ENCODE measurements at places on chromosomes 4 and X.

- DNase-seq = no peak
These were observed 59.2 kb downstream of the SLC7A11 start for GRCh38 chr4:138182838-138183426.

DNA sequence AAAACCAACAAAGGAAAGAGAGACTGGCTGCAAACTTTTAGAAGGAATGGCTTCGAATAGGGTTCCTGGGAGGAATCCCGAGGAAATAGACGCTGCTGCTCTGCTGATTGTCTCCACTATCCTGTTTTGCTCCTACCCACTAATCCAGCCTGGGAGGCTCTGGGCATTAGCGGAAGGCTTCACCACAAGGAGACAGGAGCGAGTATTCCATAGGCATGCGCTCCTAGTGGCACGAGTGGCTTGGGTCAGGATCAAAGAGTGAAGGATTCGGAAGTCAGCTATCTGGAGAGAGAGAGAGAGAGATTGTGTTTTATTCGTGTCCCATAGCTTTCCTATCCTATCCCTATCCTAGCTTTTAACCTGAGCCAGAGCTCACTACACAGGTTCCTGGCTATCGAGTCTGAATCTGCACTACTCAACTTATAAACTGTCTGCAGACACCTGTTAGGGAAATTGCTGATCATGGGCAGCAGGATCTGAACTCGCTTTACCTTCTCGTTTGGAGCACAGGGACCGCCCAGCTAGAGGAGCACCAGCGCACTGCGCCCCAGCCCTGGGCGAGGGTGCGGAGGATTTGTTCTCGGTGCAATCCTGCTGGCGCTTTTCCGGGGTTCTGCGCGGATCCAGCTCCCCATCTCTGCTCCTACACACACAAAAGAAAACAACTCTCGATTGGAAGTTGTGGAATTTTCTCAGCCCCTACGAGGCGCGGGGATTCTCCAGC, 740 bp upstream of the NPY2R start:
- DNase-seq = no peak

DNA sequence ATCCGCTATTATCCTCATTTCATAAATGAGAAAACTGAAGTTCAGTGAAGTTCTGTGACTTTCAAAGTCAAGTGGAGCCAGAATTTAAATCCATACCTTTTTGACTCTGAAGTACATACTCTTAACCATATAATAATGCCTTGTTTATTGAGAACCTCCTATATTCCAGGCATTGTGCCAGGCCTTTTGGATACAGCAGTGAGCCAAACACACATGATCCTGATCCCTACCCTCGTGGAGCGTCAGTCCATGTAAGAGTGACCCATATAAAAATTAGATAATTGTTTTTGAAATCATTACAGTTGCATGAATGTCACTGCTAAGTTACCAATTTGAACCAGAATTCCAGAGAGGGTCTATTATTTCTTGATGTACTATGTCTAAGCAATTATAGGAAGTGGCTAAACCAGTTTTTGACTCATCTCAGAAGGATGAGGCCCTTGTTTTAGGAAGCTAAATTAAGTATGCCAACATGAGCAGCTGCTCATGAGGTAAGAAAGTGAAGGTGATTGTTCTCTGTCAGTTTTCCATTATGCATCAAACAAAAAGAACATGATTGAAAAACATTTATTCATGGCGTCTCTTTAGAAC, 289.5 kb downstream of the GLUD2 start:
- no peak for DNase-seq

- DNase-seq = no peak
These were observed 77.1 kb upstream of the EPHA5 start for GRCh38 chr4:65747386-65747785.

- DNase-seq = no peak
These were observed 16.9 kb upstream of the TSR2 start for GRCh38 chrX:54423161-54423888.

GRCh38 chr4:166075599-166075998, 202.6 kb downstream of the TLL1 start:
- no peak for DNase-seq

- DNase-seq = no peak
These were observed 29.1 kb upstream of the UTP14A start for GRCh38 chrX:129876771-129877305.

- DNase-seq = no peak
These were observed 105.3 kb downstream of the AASDH start for GRCh38 chr4:56282004-56282403.

DNA sequence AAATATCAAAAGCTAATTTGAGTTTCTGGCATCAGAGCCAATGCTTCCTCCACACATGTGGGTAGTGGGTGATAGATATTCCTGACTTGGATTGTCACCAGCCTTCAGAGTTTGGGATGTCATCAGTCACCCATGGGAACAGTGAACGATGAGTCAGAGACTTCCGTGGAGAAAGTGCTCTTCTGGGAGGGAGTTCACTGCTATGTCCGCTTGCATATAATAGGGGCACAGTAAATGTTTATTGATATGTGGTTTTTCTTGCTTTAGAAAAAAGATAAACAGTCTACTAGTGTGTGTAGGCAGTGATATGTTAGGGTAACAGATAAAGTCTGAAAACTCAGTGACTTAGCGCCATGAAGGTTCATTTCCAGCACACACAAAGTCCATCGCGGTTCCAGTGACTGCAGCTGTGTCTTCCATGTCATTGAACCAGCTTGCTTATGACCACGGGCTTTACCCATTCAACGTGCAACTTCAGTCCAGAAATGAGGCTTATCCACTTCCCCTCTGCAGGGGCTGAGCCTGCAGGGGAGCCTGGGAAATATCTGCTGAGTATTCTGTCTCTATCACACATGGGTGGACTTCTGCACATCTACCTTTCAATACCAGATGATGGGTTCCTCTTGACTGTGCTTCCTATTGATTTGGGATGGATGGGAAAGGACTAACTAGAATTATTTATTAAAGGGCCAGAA, 87.7 kb upstream of the WWC2 start:
- DNase-seq = no peak

DNA sequence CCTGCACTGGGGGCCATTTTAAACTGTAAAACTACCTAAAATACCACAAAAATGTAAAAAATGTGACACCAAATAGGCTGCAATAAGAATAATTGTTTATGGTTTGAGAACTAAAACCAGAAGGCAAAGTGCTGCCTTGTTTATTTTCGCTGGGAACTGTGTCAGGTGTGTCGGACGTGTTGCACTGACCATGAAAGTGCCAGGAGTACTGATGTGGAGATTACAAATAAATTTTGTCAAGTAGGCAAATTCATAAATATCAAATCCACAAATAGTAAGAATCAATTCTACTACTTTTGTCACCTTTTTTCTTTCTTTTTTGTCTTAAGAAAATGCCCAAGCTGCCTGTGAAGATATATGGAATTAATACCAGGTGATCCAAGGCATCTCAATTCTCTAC, 37.7 kb downstream of the PAPSS1 start:
- DNase-seq = no peak

GRCh38 chr4:135538698-135539097, 1337.1 kb upstream of the PABPC4L start:
- no peak for DNase-seq

DNA sequence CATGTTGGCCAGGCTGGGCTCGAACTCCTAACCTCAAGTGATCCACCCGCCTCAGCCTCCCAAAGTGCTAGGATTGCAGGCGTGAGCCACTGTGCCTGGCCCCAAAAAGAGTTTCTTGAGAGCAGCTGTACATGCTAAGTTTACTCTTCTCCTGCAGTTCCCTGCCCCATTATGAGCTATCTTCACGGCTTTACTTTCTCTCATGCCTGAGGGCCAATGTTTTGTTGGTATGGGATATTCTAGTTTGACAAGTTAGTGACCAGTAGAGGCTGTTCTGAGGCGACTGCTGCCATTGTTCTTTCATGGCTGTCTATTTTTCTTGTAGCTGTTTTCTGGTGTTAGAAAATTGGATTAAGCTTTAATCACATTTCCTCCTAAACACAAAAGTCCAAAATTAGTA, 78.0 kb upstream of the STX18 start:
- no peak for DNase-seq

- no peak for DNase-seq
These were observed 18.3 kb downstream of the ADGRG4 start for GRCh38 chrX:136318895-136319597.
